ENCODE measurements at places on chromosomes 5 and 9. TPM values are rescaled to one million over a fixed set of nuclear protein-coding genes. Genes with fewer than 3 reads are reported as not detected.

DNA sequence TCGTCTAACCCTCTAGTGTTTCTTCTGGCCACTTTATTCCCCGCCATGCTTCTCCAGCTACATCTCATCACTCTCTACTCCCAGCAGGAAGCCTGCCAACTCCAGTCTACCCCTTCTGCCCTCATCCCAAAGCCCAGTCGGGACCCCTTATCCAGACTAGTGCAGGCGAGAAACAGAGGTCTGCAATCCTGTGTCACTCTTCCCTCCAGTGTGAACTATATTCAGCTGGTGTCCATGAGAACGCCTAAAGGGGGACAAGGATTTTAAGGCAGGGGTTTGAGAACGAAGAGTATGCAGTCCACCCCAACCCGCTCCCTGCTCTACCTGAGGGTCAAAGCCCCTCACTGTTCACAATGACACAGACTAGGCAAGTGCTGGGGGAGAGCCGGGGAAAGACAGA lies 41.7 kb upstream of the GABRP start:
- no peak for DNase-seq

RNF183 gene
- 0.80 TPM for total RNA-seq

GRCh38 chr9:18438300-18438925 lies 35.5 kb upstream of the ADAMTSL1 start:
- no peak for DNase-seq

TERT gene
- not detected for total RNA-seq

ZNF300 gene
- 11.7 TPM for total RNA-seq

DNA sequence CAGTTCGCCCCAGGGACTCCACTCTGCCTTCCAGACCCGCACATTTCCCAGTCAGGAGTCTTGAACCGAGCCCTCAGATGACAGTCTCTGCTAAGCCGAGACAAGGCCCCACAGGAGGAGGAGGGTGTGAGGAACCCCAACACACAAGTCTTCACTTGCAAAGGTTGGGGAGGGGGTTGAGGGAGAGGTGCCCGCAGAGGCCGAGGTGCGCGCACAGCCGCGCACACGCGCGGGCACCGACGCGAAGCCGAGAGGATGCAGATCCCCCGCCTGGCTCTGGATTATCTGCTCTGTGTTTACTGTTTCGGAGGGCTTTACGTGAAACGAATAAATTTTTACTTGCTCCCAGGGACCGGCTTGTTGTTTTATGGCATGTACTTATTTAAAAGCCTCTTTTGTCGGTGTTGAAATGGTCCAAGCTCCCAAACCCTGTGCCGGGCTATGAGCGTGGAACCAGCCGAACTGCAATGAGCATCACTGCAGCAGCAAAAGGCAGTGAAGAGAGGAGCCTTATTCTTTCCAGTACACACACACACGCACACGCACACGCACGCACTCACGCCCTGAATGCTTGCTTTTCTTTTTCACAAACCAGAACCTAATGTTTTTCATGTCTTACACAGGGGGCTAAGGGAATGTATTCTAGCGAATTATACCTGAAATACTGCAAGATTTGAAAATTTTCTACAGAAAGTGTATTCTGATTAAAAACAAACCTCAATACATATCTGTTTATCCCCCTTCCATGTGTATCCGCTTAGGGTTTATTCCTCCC lies 297.7 kb downstream of the PARP8 start:
- no peak for DNase-seq

CCDC171 gene
- total RNA-seq: 0.87 TPM

GRCh38 chr9:16813838-16814237 lies 56.6 kb downstream of the BNC2 start:
- DNase-seq: peak; percentile 42

DNA sequence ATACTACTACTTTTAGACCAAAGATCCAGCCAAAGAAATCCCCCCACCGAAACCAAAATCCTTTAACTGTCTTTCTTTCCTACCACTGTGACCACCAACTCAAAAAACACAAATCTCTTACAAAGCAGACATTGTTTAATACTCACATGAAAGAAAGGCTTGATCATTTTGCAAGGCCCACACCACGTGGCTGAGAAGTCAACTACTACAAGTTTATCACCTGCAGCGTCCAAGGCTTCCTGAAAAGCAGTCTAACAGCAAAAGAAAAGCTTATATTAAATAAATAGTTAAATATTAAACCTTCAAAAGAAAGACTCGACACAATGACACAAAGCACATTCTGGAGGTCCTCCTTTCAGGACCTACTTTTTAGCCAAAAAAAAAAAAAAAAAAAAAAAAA lies 5.1 kb downstream of the TXN start:
- peak; percentile 25 for DNase-seq

DNA sequence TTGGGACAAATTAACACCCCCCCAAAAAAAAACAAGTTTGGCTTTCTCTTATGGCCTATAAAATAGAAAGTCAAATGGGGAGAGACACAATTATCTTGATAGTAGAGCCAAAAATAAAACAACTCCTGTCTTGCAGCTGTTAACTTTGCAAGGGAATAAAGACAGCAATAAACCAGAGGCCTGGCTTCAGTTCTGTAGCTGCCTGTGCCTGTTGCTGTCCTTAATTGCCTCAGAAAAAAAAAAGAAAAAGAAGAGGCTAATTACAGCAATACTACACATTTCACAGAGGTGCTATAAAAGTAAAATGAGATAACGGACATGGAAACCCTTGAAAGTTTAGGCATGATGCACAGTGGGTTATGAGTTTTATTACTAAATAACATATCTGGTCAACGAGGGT lies 170.7 kb upstream of the IRX1 start:
- DNase-seq: no peak

GABRG2 gene
- not detected for total RNA-seq

TMEM252 gene
- 0.20 TPM for total RNA-seq

DNA sequence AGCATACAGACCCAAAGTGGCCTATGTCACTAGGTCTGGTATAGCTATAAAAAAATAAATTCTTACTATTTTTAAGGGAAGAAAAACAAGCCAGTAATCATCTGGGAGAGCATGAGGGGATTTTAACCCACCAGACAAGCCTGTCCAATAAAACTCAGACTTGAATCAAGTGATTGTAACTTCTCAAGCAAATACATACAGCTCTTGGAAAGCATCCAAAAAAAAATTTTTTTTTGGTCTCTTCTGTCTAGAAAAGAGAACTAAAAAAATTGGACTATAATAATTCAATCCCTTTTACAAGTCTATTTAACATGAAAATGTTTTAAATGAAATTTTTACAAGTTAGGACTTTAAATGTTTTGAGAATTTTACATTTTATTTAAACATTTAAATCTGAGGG lies 61.7 kb downstream of the FBXL17 start:
- DNase-seq: no peak

DNA sequence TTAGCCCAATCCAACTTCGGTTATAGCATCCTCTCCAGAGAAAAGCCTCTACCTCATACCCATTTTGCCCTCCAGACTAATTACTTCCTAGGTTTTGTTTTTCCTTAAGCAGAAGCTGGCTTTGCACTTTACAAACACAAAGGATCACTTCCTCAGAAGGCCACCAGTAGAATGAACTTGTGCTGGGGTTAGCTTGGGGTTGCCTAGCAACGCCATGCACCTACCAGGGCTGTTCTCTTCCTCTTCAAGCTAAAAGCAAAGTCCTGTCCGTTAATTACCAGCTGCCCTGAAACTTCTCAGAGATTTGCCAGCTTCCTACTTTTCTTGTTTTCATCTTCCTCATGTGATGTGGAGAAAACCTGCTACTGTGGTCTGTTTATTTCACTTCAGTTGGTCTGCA lies 132.0 kb upstream of the WWC1 start:
- DNase-seq: peak; percentile 96

GLDC gene
- total RNA-seq: 129 TPM

SPINK1 gene
- total RNA-seq: 0.40 TPM

SPEF2 gene
- total RNA-seq: 2.4 TPM

DNA sequence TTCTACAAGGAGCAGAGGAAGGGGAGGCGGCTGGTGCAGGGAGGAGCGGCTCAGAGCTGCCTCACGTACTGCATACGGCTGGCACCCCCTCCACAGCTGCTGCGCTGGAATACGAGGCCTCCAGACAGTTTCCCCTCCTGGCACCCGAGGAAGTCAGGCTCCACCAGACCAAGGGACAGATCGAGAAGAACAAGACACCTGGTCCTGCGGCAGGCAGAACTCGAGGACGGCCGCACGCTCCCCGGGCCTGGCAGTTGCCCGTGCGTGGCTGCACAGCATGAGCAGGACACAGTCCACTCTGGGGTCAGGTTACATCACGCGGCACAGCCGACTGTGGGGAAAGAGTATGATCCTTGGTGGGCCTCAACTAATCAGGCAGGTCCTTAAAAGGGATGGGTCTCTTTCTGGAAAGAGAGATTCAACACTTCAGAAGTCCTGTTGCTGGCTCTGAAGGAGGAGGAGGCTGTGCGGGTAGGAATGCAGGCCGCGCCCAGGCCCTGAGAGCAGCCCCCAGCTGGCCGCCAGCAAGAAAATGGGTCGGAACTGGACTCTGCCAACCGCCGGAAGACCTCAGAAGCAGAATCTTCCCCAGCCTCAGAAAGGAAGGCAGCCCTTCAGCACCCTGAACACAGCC lies 11.6 kb downstream of the UBAC1 start:
- no peak for DNase-seq

DNA sequence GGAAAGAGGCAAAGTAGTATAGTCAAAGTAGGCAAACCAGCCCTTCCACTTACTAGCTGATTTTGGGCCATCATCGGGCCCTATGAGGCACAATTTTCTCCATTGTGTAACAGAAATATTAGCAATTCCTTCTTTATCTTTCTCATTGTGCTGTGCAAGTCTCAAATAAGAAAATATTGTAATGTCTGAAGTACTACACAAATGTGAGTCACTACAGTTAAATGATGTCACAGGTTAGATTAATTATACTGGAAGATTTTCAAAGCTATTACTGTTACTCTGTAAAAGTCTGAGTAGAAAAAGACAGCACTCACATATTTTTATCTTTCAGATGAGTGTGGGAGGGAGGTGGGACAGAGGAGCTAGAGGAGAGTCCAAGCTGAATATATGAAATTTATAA lies 12.4 kb upstream of the TMC1 start:
- DNase-seq: peak; percentile 63

Data from renal cortical epithelial cell (primary cell).